Fibroblast of lung (primary cell): ENCODE measurements at places on chromosomes 1 and 21. TPM values are rescaled to one million over a fixed set of nuclear protein-coding genes. Genes with fewer than 3 reads are reported as not detected.

RPE65 gene
- total RNA-seq: not detected in 2 replicates

CELA2B gene
- not detected in 2 replicates for total RNA-seq

NIPAL3 gene
- total RNA-seq: 25.9 and 85.2 TPM in 2 replicates

FCGR3B gene
- total RNA-seq: not detected in 2 replicates

KRTAP11-1 gene
- total RNA-seq: not detected in 2 replicates

TGFBR3 gene
- 31.6 and 98.1 TPM in 2 replicates for total RNA-seq

CR1L gene
- under 0.01 TPM in 1 of 2 replicates, not detected in the other for total RNA-seq

DNA sequence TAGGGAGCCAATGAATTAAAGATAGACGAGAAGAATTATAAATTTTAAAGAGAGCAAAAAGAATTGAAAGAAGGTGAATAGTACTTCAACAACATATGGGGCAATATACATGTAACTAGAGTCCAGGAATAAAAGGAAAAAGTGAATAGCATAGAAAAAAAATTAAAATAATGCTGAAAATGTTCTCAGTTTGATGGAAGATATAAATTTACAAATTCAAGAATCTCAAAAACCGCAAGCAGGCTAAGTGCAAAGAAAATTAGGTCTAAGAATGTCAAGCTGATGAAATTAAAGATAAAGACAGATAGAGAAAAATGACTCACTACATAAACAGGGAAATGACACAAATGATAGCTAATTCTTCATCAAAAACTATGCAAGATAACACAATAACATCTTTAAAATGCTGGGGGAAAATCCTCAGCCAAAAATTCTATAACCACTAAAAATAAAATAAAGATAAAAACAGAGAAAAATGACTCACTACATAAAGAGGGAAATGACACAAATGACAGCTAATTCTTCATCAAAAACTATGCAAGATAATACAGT lies 326.3 kb downstream of the TBX15 start:
- DNase-seq: peak; percentile 0

GRCh38 chr1:89975540-89976125 lies 19.3 kb upstream of the ZNF326 start:
- DNase-seq: no peak

DNA sequence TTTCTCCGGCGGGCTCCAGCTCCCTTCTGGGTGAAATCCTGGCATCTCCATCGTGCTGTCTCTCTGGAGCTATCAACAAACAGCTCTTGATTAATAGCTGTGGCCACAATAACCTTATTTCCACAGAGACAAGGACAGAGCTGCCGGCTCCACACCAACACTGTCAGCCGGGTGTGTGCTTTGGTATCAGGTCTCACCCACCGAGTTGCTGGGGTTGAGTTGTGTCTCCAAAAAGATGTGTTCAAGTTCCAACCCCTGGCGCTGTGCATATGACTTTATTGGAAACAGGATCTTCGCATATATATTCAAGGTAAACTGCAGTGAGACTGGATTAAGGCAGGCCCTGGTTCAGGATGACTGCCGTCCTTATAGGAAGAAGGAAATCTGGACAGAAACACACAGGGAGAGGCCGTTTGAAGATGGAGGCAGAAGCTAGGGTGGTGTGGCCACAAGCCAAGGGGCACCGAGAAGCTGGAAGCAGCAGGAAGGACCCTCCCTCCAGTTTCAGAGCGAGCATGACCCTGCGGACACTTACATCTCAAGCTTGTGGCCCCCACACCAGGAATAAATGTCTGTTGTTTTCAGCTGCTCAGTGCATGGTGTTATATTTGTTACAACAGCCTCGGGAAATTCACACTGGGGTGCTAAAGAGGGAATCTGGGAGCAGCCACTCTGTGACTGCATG lies 88.4 kb upstream of the TMPRSS2 start:
- DNase-seq: no peak

- no peak for DNase-seq
Measured at GRCh38 chr1:35580949-35581388, 7.9 kb downstream of the TFAP2E start.

DNA sequence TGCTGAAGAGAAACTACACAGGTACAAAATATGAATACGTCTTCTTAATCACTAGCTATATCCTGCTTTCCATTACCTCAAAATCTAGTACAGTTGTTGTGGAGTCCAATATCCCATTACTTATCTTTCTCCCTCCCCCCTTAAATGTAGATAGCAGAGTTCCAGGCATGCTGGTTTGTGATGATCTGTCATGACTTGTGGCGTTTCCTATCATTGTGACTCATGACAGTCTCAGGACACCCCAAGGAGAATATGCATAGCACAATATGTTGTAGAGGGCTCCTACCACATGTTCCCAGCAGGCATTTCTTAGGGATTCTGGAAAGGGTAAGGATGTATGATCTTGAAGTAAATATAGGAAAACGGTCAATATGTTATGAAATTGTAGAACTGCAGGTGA lies 206.9 kb downstream of the USH2A start:
- no peak for DNase-seq

- no peak for DNase-seq
Measured at GRCh38 chr21:39763272-39763970, 18.4 kb downstream of the IGSF5 start.

DNA sequence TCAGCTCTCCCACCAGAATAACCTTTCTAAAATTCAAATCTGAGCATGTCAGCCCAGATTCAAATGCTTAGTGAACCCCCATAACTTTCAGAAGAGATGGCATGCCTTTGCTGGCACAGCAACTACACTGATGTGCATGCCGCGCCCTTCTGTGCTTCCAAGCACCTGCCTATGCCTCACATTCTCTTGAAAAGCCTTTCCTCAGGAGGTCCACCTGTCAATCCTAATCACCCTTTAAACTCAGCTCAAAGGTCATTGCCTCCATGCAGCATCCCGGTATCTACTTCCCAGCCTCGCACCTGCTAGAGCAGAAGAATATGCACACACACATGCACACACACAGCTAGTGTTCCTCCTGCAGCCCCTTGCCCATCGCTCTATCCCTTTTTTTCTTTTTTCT lies 5.2 kb upstream of the S100A2 start:
- DNase-seq: no peak

DNA sequence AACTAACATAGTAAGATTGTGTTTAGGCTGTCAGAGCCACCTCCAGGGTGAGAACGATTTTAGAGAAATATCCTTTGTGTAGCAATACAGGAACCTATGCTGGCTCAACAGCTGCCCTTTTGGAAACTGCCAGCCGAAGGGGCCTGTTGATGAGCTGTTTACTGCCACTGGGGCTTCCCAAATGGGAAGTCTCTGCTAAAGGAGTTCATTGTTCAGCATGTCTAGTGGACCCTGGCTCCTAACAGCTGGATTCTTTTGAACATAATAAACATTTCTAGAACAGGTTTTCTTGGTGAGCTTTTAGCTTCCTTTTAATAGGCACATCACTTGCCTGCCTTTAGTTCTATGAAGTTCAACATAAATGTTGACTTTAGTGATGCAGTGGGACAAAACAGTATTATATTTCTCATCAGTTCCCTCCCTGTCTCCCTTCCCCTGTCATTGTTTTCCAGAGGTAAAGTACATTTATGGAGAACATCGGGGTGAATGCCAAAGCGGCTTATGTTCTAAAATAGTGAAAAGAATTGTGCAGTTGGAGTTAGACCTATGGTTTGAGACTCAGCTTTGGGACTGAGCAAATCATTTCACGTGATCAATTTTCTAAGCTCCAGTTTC lies 57.4 kb downstream of the UCK2 start:
- DNase-seq: no peak

- DNase-seq: peak; percentile 54
Measured at GRCh38 chr1:52454127-52454526, 49.7 kb downstream of the PRPF38A start.

GRCh38 chr21:17446737-17447136 lies 66.1 kb upstream of the CXADR start:
- DNase-seq: no peak

- DNase-seq: no peak
Measured at GRCh38 chr1:62092110-62092509, 102.5 kb upstream of the L1TD1 start.

DNA sequence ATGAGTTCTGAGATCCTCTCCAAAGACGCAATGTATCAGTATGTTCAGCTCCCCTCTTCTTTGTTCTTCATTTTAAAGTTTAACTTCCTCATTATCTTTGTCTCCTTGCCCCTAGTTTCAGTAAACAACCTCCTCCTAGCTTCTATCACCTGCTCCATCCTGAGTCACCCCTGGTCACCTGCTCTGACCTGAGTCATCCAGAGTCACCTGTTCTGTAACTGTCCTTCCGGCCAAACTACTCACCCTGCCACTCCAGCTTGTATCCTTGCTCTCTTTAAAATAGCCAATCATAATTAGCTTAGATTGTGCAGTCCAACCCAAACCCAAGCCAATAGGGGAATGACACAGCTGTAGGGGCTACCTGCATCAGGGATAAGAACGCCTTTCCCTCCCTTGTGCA lies 332.0 kb downstream of the OLFM3 start:
- no peak for DNase-seq

- no peak for DNase-seq
Measured at GRCh38 chr1:229248821-229249817, 21.8 kb upstream of the RAB4A start.

- DNase-seq: no peak
Measured at GRCh38 chr1:58971629-58972140, 187.8 kb upstream of the JUN start.

- DNase-seq: no peak
Measured at GRCh38 chr1:11529330-11529729, 50.4 kb downstream of the DISP3 start.

- DNase-seq: no peak
Measured at GRCh38 chr1:109046671-109047070, 4.8 kb upstream of the WDR47 start.

DNA sequence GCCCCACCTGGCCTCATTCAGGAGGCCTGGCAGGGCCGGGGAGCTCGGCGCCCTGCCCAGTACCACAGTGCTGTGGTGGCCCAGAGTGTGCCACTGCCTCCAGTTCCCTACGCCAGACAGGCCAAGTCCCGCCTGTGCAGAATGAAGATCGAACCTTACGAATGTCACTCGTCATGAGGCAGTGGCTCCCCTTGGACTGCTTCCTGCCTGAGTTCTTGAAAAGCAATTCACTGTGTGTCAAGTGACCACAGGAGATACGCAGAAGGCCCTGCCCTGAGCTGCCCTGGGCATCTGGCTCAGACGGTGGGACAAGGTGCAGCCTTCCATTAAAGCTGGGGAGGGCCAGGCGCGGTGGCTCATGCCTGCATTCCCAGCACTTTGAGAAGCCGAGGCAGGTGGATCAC lies 49.6 kb upstream of the LRP8 start:
- DNase-seq: no peak

DNA sequence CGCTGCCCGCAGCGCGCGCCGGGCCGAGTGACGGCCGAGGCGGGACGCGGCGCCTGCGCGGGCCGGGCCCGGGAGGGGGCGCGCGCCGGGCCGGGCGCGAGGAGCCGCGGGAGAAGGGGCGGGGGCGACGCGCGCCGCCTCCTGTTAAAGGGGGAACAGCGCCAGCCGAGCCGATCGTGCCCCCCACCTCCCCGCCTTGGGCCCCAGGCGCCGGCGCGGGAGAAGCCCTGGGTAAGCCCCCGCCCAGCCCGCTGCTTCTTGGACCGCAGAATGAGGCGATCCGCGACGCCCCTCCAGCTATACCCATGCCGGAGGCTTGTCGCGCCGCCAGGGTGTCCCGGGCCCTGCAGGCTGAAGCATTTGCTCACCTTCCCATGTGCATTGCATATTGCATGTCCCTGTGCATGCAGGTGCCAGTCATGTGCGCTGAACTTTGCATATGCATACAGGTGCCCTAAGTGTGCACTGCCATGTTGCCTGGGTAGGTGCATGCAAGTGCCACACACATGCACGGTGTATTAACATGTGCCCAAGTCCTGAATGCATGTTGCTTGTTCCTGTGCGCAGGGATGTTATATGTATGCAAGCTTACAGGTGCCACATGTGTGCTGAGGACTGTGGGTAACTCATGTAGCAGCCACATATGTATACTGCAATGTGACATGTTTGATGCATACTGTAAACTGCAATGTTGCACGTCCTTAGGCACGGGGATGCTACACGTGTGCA lies at the start of gene ADGRB2:
Gene ADGRB2 (minus strand): TSS at position 29 of the 729 bp plus-strand sequence. CDS start 7,119 bp downstream, outside the sequence.
- no peak for DNase-seq

DNA sequence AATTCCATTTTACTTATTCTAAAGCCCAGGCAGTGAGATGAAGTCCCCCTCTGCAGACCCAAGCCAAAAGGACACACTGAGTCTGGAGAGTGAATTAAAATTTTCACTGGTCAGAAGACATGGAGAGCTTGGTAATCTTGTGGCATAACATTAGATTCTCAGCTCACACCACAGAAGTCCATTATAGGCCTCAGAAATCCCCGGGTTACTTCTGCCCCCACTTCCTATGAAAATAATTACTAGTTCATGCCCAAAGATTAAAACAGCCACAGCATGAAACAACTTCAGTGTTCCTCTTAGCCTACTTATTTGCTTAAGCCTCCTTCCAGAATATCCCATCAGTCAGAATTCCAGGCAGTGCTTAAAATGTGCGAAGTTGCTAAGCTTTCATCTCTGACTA lies 123.3 kb downstream of the ZC3H11B start:
- no peak for DNase-seq

DNA sequence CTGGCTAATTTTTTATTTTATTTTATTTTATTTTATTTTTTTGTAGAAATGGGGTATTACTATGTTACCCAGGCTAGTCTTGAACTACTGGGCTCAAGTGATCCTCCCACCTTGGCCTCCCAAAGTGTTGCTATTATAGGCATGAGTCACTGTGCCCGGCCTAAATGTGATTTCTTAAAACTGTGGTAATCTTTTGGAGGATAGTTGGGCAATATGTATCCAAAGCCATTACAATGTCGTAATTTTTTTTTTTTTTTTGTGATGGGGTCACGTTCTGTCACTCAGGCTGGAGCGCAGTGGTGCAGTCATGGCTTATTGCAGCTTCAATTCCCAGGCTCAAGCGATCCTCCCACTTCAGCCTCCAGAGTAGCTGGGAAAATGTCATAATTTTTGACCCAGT lies 14.2 kb downstream of the ETV3L start:
- peak; percentile 23 for DNase-seq

DNA sequence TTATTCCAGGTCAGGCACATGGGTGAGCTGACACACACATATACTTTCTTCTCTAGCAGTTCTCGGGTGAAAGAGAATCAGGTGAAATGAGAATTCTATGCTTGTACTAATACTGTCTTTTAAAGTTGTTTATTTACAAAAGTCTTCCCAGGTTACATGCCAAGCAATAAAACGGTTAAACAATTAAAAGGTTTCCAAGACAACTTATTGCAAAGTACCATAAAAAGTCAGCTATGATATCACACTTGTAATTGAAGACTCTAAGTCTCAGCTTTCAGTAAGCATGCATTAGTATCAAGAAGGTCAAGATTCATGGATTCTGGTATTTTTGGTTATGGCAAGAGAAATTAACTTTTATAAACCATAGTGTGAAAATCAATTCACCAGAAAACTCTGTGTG lies 171.4 kb downstream of the PDE4B start:
- DNase-seq: no peak

- DNase-seq: no peak
Measured at GRCh38 chr21:33367309-33367973, 35.8 kb upstream of the IFNGR2 start.

- DNase-seq: peak; percentile 69
Measured at GRCh38 chr1:205335692-205336091, 14.1 kb upstream of the NUAK2 start.
